Bone marrow (tissue), 2 donors: ENCODE measurements at places on chromosomes 1 and 21.

DNA sequence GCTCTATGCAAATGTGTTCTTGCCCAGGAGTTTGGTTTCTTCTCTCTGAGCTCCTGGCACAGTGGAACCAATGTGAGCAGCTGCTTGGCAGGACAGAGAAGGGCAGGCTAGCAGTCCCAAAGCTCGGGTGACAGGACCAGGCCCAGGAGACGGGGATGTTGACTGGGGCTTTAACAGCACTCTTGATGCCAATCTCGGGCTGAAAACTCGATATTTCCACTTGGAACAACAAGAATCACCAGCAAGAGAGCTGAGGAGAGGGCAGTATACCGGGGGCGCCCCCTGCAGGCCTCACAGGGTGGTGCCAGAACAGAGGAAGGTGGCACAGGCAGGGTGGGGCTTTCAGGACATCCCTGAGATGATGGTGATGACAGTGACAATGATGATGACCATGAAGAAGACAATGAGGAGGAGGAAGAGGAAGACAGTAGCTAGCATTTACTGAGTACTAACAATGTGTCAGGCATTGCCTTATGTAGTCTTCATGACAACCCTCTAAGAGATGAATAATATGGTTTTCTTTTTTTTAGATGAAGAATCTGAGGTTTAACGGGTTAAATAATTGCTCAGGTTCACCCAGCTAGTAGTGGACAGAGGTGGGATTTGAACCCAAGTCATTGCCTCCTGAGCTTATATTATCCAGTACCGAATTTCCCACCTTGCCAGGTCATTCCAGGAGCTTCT is 2.7 kb upstream of the KCNJ9 start:
- DNase-seq: peak; percentile 23

DNA sequence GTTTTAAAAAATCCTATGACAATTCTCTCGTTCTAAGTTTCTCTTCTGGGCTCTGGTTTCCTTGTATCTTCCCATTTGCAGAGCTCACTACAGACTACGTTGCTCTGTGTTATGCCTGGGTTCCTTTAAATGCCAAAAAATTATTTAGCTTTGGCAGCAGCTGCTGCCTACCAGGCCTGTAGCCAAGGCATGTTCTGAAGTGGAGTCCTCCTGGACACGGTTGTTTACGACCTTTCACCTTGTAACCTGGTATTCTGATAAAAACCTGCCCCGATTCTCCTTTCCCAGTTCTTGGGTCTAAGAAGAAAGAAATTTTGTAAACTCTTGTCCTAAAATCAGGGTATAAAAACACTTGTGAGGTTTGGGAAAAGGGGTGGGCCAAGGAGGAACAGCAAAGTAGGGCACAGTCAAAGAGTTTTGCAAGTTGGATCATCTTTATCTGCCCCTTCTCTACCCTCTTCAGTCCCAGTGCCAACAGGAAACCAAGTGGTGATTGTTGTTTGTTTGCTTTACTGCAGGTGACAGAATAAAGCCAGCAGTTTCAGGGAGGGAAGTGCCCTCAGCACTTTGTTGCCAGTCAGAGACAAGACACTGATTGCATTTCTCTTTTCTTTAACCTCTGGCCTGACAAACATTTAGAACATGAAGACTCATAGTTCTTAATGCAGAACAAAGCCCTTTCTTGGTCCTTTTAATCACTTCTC is 3.1 kb upstream of the TXNIP start:
- DNase-seq: no peak

DNA sequence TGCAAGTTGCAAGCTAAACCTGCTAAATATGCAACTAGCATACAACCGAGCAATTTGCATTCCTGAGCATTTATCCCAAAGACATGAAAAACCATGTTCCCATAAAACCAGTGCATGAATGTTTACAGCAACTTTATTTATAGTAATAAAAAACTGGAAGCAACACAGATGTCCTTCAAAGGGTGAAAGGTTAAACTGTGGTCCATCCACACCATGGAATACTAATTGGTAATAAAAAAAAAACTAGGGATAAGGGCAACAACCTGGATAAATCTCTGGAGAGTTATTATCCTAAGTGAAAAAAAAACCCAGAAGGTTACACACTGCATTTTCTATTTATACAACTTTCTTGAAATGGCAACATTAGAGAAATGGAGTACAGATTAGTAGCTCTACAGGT is 474.1 kb downstream of the SMYD3 start:
- no peak for DNase-seq

GRCh38 chr1:43331688-43332087 is 5.9 kb upstream of the MPL start:
- DNase-seq: no peak

DNA sequence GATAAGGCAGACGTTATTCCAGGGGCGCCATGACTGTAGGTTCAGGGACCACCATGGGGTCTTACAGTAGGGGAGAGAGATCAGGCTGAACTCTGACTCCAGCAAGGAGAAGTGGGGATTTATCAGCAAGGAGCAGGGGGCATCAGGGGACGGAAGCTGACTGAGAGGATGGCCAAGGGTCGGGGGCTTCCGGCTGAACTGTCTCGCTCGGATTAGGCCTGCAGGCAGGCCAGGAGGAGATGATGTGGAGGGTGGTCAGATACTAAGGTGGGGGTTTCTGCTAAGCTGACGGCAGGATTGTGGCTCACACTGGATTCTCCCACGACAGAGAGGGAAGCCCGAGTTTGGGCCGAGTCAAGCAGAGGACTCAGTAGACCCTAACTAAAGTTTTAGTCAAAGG is 186.9 kb upstream of the VAMP3 start:
- DNase-seq: no peak

- DNase-seq: no peak
Observed at GRCh38 chr1:203528976-203529835, 35.3 kb downstream of the OPTC start.

DNA sequence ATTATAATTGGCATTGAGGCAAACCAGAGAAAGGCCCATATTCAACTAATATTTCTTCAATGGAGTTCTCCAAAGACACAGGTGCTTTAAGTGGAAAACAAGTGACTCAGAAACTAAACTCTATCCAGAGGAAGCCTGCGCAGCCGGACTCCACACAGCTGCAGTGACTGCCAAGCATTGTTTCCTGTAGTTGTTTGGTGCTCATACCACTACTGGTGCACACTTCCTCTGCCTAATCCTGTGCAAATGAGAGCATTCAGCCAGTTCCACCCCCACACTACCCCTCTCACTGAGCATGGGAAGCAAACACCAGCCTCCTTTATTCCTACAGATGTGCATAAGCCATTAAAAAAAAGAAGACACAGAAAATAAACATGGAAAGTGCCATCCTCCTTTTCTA is 102.9 kb downstream of the VAV3 start:
- DNase-seq: peak; percentile 74

- DNase-seq: no peak
Observed at GRCh38 chr1:184272175-184272866, 114.5 kb upstream of the C1orf21 start.

DNA sequence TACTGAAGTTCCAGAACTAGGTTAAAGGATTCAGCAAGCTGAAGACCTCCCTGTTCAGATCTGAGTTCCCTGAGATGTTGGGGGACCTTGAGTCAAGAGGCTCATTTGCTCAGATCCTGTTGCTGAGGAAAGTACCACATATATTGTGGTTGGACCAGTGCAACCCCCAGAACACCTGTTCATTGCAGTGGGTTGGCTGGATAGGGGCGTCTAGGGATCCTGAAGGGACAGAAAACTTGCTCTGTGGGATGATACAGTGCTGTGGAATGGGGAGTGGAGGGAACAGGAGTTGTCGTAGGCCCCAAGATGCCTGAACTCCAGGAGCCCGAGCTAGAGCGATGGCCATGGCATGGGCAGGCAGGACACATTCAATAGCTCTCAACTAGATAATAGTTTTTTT is 24.6 kb upstream of the MAPKAPK2 start:
- DNase-seq: no peak

DNA sequence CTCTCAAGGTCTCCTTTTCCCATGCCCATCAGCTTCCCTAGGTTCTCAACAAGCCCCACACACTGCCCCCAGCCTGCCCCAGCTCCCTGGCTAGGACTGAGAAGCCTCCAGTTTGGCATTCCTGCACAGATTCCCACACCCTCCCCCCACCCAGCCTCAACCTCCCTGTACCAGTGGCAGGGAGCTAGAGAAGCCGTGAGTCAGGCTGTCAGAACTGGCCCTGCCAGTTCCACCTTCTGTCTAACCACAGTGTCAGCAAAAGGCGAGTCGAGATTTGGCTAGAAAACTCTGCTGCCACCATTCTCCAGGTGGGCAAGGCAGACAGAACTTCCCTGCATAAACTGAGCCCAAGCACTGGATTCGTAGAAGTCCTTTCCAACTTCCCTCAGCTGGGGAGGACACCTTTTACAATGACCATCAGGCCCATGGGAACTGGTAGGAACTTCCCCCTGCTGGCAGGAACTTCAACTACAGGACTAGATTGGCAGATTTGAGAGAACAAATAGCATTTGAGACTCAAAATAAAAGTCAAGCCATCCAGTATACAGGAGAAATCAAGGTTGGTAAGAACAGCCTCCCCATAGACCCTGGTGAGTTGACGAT is 31.0 kb downstream of the TNNT2 start:
- DNase-seq: no peak
